Glutamatergic neuron (in vitro differentiated cells): ENCODE measurements at places on chromosomes 2 and 18.

DNA sequence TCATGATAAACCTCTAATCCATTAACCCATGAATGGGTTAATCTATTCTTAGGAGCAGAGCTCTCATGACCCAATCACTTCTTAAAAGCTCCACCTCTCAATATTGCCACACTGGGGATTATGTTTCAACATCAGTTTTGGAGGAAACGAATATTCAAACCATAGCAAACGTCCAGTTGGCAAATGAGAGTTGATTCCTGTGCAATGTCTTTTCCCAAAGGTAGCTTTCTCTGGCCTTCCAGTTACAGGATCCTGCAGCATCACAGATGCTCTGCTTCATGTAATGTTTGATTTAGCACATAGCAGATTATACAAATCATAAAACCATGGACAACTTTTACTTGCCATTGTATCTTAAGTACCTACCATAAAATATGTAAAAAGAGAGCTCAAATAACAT is 481.0 kb downstream of the TNS1 start:
- no peak for DNase-seq

DNA sequence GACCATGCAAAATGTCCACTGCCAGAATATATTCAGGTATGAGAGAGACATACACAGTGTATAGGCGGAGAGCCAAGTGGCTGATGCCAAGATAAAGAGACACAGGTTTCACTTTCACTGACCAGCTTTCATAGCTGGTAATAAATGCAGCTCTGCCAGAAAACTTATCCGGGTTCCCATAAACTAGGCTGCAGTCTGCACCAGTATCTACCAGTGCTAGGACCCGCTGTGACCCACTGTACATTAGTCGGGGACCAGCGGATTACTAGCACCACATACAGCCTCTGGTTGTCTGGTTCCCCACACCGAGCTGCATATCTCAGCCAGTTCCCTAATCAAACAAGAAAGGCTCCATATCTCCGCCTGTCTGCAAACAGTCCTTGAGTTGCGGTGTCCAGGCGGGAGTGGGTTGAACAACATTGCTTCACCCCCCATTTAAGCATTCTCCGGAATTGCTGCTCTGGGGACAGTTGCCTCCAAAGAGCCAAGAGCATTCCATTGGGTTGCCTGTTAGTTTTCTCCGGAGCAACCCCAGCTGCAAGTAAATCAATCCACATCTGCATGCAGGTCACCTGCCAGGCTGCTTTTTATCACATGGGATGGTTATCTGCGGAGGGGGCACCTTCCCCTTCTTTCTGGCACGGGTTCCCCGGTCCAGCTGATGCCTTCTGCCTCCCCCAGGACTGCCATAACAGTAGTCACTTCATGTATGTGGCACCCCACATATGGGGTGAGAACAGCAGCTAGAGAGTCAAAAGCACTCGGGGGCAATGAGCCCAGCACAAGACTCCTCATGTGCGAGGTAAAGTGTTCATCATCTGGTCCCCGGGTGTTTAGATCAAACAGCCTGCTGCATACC is 18.0 kb upstream of the KLHL23 start:
- no peak for DNase-seq

DNA sequence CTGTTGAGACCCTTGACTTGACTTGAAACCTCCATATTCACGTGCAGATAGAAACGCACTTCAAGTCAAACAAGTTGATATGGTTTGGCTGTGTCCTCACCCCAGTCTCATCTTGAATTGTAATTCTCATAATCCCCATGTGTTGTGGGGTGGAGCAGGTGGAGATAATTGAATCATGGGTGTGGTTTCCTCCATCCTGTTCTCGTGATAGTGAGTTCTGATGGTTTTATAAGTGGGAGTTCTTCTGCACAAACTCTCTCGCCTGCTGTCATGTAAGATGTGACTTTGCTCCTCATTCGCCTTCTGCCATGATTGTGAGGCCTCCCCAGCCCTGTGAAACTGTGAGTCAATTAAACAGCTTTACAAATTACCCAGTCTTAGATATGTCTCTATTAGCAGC is 21.4 kb downstream of the SLC3A1 start:
- DNase-seq = no peak

DNA sequence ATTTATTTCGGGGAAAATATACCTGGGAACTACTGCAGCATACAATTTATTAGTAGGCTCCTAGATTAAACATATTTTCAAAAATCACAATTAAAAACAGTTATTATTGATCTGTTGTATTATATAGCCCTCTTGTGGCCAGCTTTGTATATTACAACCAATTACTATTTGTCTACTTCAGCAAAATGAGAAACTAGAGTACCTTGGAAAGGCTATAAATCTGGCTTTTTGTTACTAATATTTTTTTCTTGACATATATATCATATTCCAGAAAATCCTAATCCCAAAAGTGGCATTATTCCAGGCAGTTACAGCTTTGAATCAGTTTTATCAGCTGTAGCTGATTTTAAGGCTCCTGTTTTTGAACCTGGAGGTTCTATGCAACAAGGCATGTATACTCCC is 101.2 kb downstream of the UBR3 start:
- no peak for DNase-seq

DNA sequence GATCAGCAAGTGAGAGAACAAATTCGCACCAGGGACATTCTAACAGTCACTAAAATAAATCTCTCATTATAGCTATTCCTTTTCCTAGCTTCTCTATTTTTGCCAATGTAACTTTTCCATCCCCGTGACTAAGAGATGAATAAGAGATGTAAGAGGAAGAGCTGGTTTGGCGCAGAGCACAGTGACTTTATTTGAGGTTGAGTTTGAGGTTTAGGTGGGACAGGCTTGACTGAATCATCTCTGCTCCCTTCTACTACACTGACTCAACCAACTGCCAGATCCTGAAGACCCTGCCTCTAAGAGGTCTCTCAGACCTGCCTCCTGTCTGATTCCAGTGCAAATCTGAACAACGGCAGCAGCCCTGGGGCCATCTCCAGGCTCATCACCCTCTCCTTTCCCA is 28.0 kb downstream of the RFX8 start:
- DNase-seq = no peak

- no peak for DNase-seq
Observed at GRCh38 chr18:73556904-73557303, 590.7 kb downstream of the FBXO15 start.

- peak; percentile 17 for DNase-seq
Observed at GRCh38 chr2:226423498-226423960, 376.1 kb downstream of the IRS1 start.
